Aorta (tissue), 5 donors: ENCODE measurements at places on chromosomes 16 and 17. TPM values are rescaled to one million over a fixed set of nuclear protein-coding genes. Genes with fewer than 3 reads are reported as not detected.
A peak's percentile ranks its signal among the peaks of the same experiment; 100 is the strongest.

- H3K27me3 ChIP-seq, result no peaks in the 10 kb centered on the region
- H3K4me3 ChIP-seq, result no peak overlapping the region
- no peak for DNase-seq
Observed at GRCh38 chr17:29596811-29597210, 3.9 kb downstream of the ANKRD13B start.

- no peak overlapping the region for H3K27ac ChIP-seq
- DNase-seq, result no peak
- H3K36me3 ChIP-seq, result no peaks in the 10 kb centered on the region
- no peak overlapping the region for H3K4me3 ChIP-seq
Observed at GRCh38 chr17:4492721-4493561, 5.7 kb upstream of the SPNS2 start.

GRCh38 chr16:13781575-13782338 is 138.2 kb upstream of the ERCC4 start:
- no peaks in the 10 kb centered on the region for H3K27me3 ChIP-seq
- peaks cover 4% of the 10 kb centered on the region for H3K4me1 ChIP-seq
- DNase-seq, result no peak
- H3K36me3 ChIP-seq, result no peaks in the 10 kb centered on the region
- H3K27ac ChIP-seq, result no peak overlapping the region

DNA sequence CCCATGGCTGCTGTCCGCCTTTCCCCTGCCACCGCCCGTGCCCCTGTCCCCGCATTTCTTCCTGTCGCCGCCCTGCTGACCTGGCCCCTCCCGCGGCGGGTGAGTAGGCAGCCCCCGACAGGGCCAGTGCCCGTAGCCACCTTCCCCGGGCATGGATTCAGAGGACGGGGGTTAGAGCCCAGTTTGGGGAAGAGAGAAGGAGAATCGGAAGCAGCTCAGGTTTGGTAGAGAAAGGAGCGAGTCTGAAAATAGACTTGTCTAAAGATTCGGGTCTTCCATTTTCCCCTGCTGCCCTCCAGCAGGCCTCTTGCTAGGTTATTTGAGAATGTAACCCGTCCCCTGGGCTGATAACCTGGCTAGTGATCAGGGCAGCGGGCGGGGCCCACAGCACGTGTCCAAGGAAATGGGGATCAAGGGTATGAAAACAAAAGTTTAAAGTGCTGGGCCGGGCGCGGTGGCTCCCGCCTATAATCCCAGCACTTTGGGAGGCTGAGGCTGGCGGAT is 7.9 kb upstream of the CLDN9 start:
- no peak for DNase-seq
- no peaks in the 10 kb centered on the region for H3K4me1 ChIP-seq
- no peaks in the 10 kb centered on the region for H3K36me3 ChIP-seq
- no peak overlapping the region for H3K27ac ChIP-seq
- no peak overlapping the region for H3K4me3 ChIP-seq
- no peaks in the 10 kb centered on the region for H3K27me3 ChIP-seq

DNA sequence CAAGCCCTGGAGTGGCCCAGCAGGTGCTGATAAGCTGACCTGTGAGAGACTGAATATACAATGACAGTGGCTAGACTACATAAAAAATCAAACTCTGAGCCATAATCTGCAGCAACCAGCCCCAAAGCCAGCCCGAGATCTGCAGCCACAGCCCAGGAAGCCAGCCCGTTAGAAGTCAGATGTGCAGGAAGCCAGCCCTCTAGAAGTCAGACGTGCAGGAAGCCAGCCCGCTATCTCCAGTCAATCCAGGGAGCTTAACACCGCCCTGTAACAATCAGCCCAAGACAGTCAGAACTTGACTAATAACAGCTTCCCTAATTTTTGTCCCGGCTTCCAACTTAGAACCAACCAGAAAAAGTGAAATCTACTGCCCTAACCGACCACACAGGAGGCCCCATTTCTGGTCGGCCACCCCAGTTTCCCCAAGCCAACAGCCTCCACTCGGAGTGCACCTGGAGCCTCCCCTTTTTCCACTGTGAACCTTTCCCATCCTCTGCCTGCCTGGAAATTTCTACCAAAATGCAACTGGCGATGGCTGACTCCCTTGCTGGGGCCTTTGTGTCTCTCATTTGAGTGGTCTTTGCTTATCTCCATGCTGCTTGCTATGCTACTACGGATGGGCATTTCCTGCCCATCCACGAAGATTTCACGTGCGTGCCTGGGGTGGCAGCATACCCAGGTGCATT is 769.3 kb downstream of the KCNJ18 start:
- no peaks in the 10 kb centered on the region for H3K27me3 ChIP-seq
- no peak for DNase-seq
- H3K27ac ChIP-seq, result no peak overlapping the region
- H3K4me3 ChIP-seq, result no peak overlapping the region

GRCh38 chr17:11643851-11644250 is 45.6 kb downstream of the DNAH9 start:
- no peaks in the 10 kb centered on the region for H3K4me1 ChIP-seq
- H3K36me3 ChIP-seq, result no peaks in the 10 kb centered on the region
- DNase-seq, result no peak
- H3K27me3 ChIP-seq, result no peaks in the 10 kb centered on the region
- no peak overlapping the region for H3K4me3 ChIP-seq
- H3K27ac ChIP-seq, result no peak overlapping the region

GRCh38 chr17:42680331-42680808 is 1.3 kb downstream of the CCR10 start:
- H3K36me3 ChIP-seq, result no peaks in the 10 kb centered on the region
- no peaks in the 10 kb centered on the region for H3K4me1 ChIP-seq
- H3K4me3 ChIP-seq, result no peak overlapping the region
- no peak overlapping the region for H3K27ac ChIP-seq
- no peaks in the 10 kb centered on the region for H3K27me3 ChIP-seq

DNA sequence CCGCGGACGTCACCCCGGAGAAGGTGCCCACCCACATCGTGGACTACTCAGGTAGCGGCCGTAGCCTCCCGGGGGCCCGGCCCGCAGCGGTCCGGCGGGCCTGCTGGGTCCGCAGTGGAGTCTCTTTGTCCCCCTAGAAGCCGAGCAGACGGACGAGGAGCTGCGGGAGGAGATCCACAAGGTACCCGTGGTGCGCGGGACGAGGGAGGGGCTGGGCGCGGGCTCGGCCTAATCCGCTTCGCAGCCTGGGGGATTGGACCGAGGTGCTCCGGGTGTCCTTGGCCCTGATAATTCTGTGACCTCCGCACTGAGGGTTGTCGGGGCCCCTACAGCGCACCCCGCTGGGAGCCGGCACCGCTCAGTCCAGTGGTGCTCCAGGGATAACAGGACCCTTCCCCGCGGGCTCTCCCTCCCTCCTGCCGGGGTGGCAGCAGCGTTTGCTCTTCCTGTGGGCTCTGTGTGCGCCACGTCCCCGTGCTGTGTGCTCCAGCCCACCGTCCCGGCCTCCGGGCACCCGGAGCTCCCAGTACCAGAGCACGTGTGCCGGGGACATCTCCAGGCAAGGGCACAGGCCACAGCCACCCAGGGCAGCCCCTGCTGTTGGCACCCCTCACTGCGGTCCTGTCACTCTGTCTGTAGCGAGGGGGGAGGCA is 713 bp downstream of the RHOT2 start:
- peak overlapping the region; percentile 74 for H3K4me3 ChIP-seq
- DNase-seq, result no peak
- no peaks in the 10 kb centered on the region for H3K4me1 ChIP-seq
- peaks cover 14% of the 10 kb centered on the region for H3K36me3 ChIP-seq
- no peaks in the 10 kb centered on the region for H3K27me3 ChIP-seq

DNA sequence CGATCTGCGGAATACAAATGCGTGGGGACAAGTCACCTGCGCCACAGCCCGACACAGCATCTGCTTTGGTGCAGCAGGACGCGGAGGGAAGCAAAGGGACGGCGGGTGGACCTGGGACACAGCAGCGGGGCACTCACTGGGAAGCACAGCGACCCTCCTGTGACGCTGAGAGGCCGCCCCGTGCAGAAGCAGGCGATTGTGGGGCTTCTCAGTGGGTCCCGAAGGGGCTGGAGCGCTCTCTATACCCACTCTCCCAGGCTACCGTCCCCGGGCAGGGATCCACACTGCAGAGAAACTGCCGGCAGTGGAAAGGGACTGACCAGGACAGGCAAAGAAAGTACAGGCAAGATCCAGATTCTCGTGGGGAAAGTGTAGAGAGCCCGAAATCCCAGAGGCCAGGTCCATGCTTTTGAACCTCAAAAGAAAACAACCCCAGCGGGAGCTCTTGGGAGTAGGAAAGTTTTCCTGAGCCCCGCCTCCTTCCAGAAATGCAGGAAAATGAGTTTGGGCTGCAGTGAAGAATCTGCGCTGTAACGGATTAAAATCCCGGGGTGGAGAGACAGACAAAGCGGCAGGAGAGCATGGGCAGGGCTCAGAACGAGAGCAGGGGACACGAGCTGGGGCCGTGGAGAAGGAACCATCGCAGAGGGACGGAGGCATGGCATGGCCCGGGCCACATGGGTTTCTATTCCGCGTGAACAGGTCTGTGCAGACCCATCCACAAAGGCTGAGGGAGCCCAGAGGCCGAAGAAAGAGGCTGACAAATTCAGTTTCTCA is 12.7 kb downstream of the COX4I1 start:
- no peaks in the 10 kb centered on the region for H3K4me1 ChIP-seq
- no peak overlapping the region for H3K27ac ChIP-seq
- H3K4me3 ChIP-seq, result no peak overlapping the region
- no peaks in the 10 kb centered on the region for H3K27me3 ChIP-seq

- no peaks in the 10 kb centered on the region for H3K36me3 ChIP-seq
- H3K4me3 ChIP-seq, result no peak overlapping the region
- no peaks in the 10 kb centered on the region for H3K4me1 ChIP-seq
- H3K27me3 ChIP-seq, result no peaks in the 10 kb centered on the region
- no peak overlapping the region for H3K27ac ChIP-seq
- DNase-seq, result no peak
Observed at GRCh38 chr16:80454802-80455201, 86.0 kb upstream of the DYNLRB2 start.

DNA sequence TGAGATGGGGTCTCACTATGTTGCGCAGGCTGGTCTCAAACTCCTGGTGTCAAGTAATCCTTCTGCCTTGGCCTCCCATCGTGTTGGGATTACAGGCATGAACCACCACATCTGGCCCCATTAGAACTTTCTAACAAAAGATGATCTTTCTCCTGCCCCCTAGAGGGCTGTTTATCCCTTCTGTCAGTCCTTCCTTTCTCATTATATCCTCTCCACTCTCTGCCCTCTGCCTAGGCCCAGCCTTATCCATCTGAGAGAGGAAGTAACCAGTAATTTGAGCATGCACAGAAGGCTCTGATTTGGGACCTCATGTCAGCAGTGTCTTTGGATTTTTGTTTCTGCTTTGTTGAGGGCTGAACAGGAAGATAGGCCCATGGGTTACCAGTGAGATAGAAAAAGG is 4.4 kb upstream of the DHX40 start:
- H3K36me3 ChIP-seq, result no peaks in the 10 kb centered on the region
- no peak for DNase-seq
- H3K4me1 ChIP-seq, result no peaks in the 10 kb centered on the region
- no peak overlapping the region for H3K27ac ChIP-seq

DNA sequence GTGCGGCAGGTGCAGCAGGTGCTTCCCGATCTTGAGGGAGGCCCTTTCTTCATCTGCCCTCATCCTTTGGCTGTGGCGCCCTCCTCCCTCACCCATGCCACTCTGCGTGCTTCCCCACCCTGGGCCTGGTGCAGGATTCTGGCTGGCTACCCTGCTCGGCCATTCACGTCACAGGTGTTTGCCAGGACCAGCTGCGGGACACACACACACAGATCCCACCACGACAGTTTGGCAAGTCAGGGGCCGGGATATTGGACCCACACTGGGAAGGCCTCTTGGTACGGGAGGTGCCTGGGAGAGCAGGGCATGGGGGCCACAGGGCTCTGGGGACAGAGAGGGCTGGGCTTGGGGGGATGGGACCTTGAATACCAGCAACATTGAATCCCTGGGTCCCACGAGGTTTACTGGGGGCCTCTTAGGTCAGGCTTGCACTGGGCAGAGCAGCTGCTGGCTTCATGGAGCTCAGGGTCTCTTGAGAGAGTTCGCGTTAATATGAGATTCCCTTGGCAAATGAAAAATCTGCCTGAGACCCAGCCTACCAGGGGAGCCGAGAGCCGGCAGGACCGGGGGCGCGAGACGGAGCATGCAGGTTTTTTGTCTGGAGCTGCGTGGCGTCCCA is 15.1 kb downstream of the ADCY7 start:
- H3K27me3 ChIP-seq, result no peaks in the 10 kb centered on the region
- DNase-seq, result peak; percentile 53
- H3K4me3 ChIP-seq, result no peak overlapping the region
- H3K4me1 ChIP-seq, result no peaks in the 10 kb centered on the region

DNA sequence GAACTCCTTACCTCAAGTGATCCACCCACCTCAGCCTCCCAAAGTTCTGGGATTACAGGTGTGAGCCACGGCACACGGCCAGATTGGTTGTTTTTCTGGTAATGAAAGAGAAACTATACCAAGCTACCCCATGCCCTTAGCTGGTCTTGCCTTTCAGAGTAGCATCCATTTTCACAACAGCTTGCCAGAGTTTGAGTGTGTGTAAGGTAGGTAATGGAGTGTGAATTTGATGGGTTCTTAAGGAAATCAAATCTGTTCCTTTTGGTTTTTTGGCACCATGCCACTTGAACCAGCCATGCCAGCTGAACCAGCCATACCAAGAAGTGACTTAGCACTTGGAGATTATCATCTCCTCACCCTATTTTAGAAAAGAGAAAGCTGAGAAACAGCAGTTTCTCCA is 5.1 kb downstream of the CALCOCO2 start:
- no peak for DNase-seq
- peaks cover 15% of the 10 kb centered on the region for H3K4me1 ChIP-seq
- no peak overlapping the region for H3K27ac ChIP-seq

DNA sequence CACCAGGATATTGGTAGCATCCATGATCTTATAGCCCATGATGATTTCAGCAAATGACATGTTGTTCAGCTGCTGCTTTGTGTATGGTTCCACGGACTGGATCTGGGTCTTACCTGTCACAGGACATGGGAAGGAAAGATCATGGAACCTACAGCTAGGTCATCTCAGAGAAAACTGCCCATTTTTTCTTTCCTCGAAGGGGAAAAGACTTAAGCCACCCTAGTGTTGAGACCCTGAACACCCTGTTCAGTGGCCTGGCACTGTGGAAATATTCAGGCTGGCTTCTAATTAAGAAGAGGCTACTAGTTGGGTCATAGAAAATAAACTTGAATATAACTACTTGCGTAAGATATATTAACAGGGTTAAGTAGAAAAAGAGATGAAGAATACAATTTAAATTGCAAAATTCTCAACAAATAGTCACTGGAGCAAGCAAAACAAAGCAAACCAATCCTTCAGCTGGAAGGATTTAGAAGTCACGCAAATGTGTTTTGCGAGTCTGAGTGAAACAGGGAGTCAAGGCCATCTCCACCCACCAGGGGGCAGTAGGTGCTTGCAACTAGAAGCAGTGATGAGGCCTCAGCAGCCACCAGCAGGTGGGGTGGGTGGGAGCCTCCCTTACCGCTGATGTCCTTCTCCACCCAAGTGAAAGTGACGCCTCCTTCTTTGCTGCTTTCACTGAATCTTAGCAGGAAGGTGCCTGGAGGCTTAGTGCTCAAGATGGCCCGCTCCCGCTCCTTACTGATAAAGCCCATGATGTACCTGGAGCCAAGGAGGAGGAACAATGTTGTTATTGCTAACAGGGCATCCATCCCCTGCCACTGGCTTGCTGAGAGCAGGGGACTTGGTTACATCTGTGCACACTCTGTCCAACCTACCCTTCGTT is 34.3 kb downstream of the STAT5A start:
- no peaks in the 10 kb centered on the region for H3K27me3 ChIP-seq
- H3K4me3 ChIP-seq, result no peak overlapping the region
- DNase-seq, result peak; percentile 97
- no peaks in the 10 kb centered on the region for H3K4me1 ChIP-seq
- H3K27ac ChIP-seq, result peak overlapping the region; percentile 4
- H3K36me3 ChIP-seq, result no peaks in the 10 kb centered on the region

The NT5M gene
- 1.6 TPM for polyA plus RNA-seq

The NPW gene
- polyA plus RNA-seq, result not detected

The FLYWCH1 gene
- 24.2 TPM for polyA plus RNA-seq

The CFAP119 gene
- 9.8 TPM for polyA plus RNA-seq

The TMEM92 gene
- polyA plus RNA-seq, result 12.4 TPM
